Foreskin keratinocyte (primary cell): ENCODE measurements at places on chromosomes 1 and 21.

DNA sequence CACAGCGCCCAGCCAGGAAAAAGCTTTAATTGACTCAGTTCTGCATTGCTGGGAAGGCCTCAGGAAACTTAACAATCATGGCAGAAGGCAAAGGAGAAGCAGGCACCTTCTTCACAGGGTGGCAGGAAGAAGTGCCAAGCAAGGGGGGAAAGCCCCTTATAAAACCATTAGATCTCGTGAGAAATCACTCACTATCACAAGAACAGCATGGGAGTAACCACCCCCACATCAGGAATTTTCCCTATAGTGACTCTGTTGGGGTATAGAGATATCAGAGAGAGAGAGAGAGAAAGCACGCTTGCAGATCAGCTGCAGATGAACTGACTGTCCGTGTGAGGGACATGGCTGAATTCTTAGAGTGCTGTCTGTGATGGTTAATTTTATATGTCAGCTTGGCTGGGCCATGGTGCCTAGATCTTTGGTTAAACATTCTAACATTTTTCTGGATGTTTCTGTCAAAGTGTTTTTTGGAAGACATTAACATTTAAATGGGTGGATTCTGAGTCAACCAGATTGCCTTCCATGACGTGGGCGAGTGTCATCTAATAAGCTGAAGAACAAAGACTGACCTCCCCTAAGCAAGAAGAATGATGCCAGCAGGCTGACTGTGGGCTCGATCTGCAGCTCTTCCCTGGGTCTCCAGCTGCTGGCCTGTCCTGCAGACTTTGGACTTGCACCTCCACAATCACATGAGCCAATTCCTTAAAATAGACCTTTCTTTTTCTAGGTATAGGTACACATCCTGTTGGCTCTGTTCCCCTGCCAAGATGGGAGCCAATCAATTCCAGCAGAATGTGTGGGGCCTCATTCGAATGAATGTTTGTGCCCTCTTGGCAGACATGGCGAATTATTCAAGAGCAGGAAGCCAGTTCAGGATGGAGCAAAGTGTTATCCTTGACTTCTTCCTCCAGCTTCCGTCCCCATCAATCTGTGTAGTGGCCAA, 21.4 kb upstream of the CPT2 start:
- DNase-seq, result no peak

DNA sequence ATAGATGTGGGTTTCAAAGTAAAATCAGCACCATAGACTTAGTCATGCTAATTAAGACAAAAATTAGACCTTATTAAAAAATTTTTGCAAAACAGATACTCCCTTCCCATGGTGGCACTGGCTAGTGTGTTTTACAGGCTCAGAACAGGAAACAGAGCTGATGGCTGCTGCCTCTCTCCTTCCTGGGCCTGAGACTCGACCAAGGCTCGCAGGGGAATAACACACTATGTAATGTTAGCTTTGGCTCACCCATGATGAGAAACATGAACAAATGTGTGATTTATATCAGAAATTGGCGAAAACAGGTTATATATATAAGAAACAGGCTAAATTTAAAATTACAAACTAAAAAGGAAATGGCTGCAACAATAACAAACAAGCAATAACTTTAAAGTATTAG, 50.7 kb downstream of the ERG start:
- no peak for DNase-seq

DNA sequence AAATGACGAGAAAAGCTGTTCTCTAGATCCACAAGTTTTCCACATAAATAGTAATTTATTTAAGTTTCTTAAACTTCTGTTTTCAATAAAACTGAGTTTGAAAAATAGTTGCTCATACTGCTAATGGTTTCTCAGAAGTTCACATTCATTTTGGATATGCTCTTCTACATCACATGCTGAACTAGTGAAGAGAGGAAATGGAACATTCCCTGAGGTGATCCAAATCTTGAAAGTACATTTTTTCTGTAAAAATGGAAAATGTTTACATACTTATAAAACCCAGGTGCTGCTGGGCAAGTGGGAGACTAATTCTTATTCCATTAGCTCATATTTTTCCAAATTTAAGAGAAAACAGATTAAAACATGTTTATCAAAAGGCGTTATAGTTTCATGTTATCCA, 111.7 kb downstream of the ADGRL4 start:
- no peak for DNase-seq

GRCh38 chr1:69777423-69777822, 209.7 kb downstream of the LRRC7 start:
- peak; percentile 34 for DNase-seq

GRCh38 chr1:173798078-173798477, 26.4 kb upstream of the DARS2 start:
- DNase-seq, result peak; percentile 14

DNA sequence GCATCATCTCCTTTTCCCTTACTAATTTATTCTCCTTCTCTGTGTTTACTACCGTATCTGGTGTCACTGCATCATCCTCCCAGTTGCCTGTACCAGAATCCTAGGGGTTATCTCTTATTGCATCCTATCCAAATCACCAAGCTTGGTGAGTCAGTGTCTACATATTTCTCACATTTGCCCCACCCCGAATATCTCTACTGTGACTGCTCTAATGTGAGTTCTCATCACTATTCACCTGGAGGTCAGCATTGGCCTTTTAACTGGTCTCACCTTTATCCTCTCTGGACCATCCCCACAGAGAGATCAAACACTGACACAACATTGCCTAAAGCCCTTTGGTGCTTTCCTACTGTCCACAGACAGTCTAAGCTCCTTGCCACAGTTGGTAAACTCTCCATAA, 45.7 kb upstream of the ZNF648 start:
- DNase-seq, result peak; percentile 82

GRCh38 chr1:117919376-117919775, 10.0 kb downstream of the GDAP2 start:
- no peak for DNase-seq

DNA sequence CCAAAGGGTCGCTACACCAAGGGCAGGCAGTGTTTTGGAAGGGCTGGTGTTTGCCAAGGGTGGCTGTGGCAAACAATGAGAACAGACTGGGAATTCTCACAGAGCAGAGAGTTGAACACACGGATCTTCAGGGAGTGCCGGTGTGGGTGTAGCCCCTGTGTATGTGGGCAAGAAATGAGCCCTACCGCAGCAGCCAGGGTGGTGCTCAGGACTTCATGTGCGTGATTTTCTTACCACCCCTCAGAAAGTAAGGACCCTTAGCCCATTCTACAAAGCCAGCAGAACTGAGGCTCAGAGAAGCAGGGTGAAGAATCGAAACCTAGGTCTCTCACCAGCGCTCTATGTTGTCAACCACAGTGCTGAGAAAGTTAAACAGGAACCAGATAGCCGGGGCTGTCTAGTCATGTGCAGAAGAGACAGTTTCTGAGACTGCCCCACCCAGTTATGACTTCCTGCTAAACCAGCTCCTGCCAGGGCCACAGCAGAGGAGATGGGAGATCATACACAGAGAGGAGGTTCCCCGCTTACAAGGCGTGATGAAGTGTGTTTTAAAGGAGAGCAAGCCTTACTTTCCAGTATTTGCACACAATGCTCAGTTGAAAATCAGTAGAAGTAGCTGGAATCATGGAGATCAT, 21.9 kb upstream of the MORC3 start:
- DNase-seq, result peak; percentile 75

- no peak for DNase-seq
Observed at GRCh38 chr1:10678402-10678801, 118.0 kb downstream of the CASZ1 start.

DNA sequence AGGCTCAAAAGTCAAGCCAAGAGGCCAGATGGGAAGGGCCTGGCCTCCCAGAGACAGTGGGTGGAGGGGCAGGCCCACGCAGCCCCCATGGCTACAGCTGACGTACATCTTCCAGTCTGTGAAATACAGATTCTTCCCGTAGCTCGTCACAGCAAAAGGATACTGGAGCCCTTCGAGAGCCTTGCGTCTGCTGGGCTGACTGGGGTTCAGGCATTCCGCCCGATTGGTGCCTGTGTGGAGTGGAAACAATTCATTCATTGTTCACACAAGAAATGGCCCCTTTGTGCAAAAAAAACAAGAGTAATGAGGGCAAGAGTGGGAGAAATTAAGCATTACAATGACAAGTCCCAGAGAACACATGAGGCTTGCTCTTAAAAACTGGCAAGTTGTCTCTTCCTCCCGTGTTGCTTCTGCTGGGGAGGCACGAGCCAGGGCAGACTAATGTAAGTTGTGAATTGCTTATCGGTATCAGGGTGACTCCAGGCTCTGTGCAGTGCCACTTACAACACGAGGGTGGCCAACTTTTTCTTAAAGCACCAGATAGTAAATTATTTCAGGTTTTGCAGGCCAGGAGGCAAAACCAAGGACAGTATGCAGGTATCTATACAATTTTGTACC, 85.1 kb downstream of the NID1 start:
- no peak for DNase-seq

DNA sequence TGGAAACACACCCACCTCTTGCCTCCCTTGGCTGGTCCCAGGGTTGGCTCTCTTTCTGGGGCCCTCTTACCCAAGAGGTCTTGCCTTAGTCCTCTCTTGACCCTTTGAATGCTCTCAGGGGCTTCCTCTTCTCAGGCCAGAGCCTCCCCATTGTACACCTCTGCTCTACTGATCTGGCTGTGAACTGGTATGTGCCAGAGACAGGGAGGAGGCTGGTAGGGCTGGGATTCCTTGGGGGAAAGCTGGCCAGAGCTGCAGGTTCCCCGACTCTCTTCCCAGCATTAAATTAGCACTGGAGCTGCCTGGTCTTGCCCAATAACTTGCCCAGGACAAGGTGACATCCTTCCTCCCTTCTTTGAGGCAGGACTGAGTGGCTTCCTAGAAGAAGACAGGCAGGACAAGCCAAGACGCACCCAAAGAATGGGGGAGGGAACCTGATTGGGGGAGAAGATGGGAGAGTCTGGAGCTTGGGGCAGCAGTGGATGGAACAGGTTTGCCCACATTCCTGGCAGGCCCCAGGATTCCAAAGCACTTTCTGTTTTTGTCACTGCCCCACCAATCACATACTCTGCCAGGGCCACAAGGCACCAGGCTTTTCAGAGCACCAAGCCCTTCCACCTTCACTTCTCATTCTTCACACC, 37.2 kb upstream of the CITED4 start:
- peak; percentile 96 for DNase-seq

DNA sequence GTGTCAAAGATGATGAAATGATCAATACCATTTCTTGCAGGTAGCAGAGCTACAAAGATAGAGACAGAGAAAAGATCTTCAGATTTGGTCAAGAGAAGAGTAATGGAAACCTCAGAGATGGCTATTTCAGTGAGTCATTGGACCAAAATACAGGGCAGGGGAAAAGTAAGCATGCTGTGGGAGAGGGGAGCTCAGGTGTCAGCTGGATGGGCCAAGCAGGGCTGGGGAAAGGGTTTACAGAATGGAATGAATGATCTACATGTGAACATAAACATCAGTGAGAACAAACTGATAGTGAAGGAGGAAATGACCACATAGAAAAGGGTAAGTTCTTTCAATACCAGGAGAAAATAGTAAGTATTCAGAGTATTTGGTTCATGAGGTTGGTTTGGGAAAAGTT, 61.4 kb upstream of the CNN3 start:
- no peak for DNase-seq

- DNase-seq, result peak; percentile 24
Observed at GRCh38 chr1:44849575-44850132, 6.6 kb upstream of the PTCH2 start.

- DNase-seq, result peak; percentile 8
Observed at GRCh38 chr1:170267317-170267716, 121.6 kb downstream of the NTMT2 start.

DNA sequence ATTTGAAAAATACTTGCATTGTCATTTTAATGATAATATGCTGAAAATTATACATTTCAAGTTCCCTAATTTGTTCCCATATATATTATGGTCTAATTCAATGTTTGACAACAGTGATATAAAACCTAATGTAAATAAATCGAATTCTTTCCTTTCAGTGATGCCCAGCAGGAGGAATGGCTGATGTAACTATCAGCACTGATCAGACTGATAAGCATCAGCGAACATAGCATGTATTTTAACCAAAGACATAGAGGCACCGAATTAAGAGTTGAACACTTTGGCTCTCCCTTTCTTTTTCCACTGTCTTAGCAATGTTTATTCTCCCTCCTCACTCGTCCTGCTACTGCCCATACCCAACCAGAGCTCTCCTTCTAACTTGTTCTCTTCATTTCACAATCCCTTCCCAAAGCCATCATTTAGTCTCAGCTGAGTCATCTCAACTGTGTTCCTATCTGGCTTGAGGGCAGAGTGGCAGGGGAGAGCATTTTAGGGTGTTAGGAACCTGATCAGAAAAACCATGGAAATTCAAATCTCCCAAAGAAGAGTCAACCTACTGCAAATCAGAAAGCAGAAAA, 58.8 kb upstream of the C1orf115 start:
- peak; percentile 1 for DNase-seq

GRCh38 chr1:221793439-221794078, 51.7 kb upstream of the DUSP10 start:
- DNase-seq, result no peak

- DNase-seq, result no peak
Observed at GRCh38 chr1:179082999-179083335, 1.1 kb downstream of the TOR3A start.

DNA sequence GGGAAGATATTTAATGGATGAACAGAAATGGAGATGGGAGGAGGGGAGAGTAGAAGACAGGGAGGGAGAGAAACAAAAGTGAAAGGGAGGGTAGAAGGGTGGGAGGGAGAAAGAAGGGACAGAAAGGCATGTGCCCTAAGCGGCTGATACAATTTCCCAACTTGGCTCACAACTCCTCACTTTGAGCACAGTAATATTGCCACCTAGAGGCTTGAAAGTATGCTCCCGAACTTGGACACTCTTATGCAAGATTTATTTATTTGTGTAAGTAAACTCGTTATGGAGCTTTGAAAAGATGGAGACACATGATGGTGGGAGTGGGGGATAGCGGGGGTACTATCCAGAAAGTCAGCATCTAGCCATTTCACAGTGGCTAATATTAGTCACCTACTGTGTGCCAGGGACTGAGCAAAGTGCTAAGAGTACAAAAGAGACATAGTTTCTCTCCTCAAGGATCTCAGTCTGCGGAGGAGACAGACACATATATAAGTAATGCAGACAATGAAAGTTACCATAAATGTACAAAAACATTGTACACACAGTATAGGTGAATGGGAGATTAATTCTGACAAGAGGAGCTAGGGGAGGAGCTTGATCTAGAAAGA, 189.7 kb downstream of the SEC16B start:
- peak; percentile 54 for DNase-seq

DNA sequence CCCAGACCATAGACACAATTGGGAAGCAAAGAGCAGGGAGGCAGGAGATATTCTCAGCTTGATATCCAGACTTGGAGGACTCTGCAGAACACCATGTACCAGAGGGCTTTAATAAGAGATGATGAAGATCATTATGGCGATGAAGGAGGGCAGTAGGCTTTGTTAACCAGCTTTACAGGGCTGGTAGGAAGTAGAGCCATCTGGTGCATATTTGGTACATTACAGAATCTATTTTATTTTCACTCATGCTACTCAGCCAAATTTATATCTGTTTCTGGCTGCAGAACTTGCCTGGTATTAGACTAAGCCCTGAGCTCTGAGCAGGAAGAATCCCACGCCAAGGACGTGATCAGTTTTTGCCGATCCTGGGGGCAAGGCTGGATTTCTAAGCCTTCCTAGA, 61.8 kb upstream of the SYT6 start:
- DNase-seq, result peak; percentile 18

- DNase-seq, result peak; percentile 71
Observed at GRCh38 chr1:113663165-113663951, 95.9 kb downstream of the PHTF1 start.
